Osteocyte (in vitro differentiated cells): ENCODE measurements at places on chromosomes 6 and 20.
A peak's percentile ranks its signal among the peaks of the same experiment; 100 is the strongest.

- no peaks in the 10 kb centered on the region for H3K36me3 ChIP-seq
- no peak for DNase-seq
- H3K4me3 ChIP-seq = peak overlapping the region; percentile 38
- no peaks in the 10 kb centered on the region for H3K27me3 ChIP-seq
Observed at GRCh38 chr6:143555071-143555492, 43.6 kb upstream of the FUCA2 start.

DNA sequence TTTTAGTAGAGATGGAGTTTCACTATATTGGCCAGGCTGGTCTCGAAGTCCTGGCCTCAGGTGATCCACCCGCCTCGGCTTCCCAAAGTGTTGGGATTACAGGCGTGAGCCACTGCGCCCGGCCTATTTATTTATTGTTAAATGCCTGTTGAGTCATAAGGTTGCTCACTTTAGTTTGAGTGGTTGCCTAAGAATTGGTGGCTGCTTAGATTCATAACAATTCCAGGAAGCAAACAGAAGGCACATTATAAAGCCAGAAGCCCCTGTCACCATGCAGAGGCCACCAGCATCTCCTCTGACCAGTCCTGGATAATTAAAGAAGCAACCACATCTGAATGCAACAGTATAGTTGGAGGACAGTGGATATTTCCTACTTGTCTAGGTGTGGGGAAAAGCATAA lies 24.0 kb upstream of the ARMH2 start:
- H3K27me3 ChIP-seq = no peaks in the 10 kb centered on the region
- no peak overlapping the region for H3K4me3 ChIP-seq
- H3K4me1 ChIP-seq = peaks cover 11% of the 10 kb centered on the region
- no peak for DNase-seq

- peaks cover 11% of the 10 kb centered on the region for H3K36me3 ChIP-seq
- H3K4me1 ChIP-seq = peaks cover 36% of the 10 kb centered on the region
- H3K27me3 ChIP-seq = no peaks in the 10 kb centered on the region
- H3K27ac ChIP-seq = peak overlapping the region; percentile 91
- no peak for DNase-seq
- peak overlapping the region; percentile 30 for H3K4me3 ChIP-seq
Observed at GRCh38 chr6:166567107-166567506, 19.4 kb downstream of the RAMACL start.

DNA sequence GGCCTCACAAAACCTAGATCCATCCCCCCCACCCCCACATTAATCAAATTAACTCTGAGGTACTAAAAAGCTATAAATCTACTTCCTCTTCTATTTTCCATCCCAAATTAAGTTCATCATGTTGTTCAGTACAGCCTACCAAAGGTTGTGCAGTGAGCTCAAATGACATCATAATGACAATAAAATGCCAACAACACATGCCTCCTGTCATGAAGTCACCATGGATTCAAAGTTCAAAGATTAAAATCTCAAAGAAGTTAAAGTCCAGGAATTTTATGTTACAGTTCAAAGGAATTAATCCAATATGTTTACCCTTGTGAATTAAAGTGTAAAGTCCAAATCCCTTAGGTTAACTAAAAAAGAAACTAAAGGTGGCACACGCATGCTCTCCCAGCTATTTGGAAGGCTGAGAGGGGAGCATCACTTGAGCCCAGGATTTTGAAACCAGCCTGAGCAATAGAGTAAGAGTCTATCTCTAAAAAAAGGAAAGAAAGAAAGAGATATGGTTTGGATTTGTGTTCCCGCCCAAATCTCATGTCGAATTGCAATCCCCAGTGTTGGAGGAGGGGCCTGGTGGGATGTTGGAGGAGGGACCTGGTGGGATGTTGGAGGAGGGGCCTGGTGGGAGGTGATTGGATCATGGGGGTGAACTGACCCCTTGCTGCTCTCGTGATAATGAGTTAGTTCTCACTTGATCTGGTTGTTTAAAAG lies 25.7 kb upstream of the SIRT5 start:
- no peak overlapping the region for H3K4me3 ChIP-seq
- H3K4me1 ChIP-seq = no peaks in the 10 kb centered on the region
- no peaks in the 10 kb centered on the region for H3K36me3 ChIP-seq
- peaks cover 5% of the 10 kb centered on the region for H3K27me3 ChIP-seq
- H3K27ac ChIP-seq = no peak overlapping the region
- DNase-seq = no peak

DNA sequence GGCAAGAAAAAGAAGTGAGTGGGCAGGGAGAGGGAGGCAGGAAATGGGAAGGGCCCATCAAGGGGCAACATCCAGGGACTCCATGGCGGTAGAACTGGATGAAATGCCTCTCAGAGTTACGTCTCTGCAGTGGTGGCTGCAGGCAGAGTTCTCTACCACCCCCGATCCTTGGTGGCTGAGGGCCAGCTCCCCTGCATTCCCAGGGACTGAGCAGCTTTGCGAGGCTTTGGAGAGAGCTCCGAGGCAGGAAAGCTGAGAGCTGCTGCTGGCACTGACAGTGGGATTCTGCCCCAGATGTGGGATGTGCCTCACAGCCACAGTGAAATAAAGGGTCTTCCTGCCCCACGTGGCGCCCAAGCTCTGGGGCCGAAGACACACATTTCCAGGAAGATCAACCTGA lies 236.6 kb downstream of the SLC24A3 start:
- no peaks in the 10 kb centered on the region for H3K4me1 ChIP-seq
- H3K27ac ChIP-seq = no peak overlapping the region
- no peaks in the 10 kb centered on the region for H3K36me3 ChIP-seq
- H3K4me3 ChIP-seq = no peak overlapping the region
- DNase-seq = no peak

GRCh38 chr6:44782892-44783291 lies 395.4 kb downstream of the CDC5L start:
- peaks cover 18% of the 10 kb centered on the region for H3K4me1 ChIP-seq
- H3K36me3 ChIP-seq = peaks cover 6% of the 10 kb centered on the region
- no peak for DNase-seq
- H3K27me3 ChIP-seq = no peaks in the 10 kb centered on the region
- H3K27ac ChIP-seq = no peak overlapping the region

- H3K27me3 ChIP-seq = no peaks in the 10 kb centered on the region
- H3K4me3 ChIP-seq = no peak overlapping the region
- no peak for DNase-seq
- peaks cover 17% of the 10 kb centered on the region for H3K36me3 ChIP-seq
- H3K27ac ChIP-seq = no peak overlapping the region
Observed at GRCh38 chr6:3304500-3305215, 45.9 kb downstream of the PSMG4 start.

DNA sequence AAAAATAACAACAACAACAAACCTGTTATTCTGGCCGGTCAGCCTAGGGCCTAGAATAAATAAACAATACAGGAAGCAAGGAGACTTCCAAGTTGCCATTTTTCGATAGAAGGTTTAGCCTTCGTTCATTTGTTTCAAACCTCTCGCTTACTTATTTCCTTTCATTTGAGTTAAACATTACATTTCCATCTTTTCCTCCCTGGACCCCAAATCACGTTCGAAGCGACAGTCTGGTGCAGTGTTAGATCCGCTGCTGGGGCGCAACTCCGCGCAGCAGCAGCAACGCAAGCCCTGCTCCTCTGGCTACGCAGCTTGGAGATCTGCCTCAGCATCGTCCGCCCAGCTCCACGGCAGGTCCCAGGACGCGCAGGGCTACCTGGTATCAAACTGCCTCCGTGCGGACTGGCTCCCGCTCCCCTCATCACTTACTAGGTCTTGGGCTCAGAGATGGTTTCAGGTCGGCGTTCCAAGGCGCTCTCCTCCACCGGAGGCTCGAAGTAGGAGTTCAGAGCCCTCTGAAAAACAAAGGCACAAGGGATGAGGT lies 530 bp downstream of the TDP2 start:
- peak overlapping the region; percentile 99 for H3K27ac ChIP-seq
- H3K4me3 ChIP-seq = peak overlapping the region; percentile 91
- no peak for DNase-seq
- peaks cover 26% of the 10 kb centered on the region for H3K4me1 ChIP-seq
- H3K27me3 ChIP-seq = no peaks in the 10 kb centered on the region

GRCh38 chr20:4987130-4987529 lies 14.2 kb downstream of the SLC23A2 start:
- DNase-seq = no peak
- peaks cover 21% of the 10 kb centered on the region for H3K4me1 ChIP-seq
- no peak overlapping the region for H3K4me3 ChIP-seq

DNA sequence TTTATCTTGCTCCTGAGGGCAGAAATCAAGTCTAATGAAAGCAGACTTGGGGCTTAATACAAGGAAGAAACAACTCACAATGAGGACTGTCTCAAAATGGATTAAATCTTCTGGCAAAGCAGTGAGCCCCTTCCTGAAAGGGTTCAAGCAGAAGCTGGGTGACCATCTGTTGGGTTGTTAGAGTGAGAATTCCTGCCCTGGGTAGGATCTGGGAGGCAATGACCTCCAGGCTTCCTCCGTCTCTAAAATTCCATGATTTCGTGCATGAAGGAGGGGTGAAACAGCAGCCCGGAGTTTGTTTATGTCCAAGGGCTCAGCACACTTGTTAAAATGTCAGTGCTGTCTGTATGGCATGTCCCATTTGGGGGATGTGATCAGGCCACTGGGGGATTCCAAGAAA lies 64.0 kb upstream of the KCNK16 start:
- peaks cover 2% of the 10 kb centered on the region for H3K36me3 ChIP-seq
- peaks cover 48% of the 10 kb centered on the region for H3K4me1 ChIP-seq
- no peak for DNase-seq
- no peaks in the 10 kb centered on the region for H3K27me3 ChIP-seq

DNA sequence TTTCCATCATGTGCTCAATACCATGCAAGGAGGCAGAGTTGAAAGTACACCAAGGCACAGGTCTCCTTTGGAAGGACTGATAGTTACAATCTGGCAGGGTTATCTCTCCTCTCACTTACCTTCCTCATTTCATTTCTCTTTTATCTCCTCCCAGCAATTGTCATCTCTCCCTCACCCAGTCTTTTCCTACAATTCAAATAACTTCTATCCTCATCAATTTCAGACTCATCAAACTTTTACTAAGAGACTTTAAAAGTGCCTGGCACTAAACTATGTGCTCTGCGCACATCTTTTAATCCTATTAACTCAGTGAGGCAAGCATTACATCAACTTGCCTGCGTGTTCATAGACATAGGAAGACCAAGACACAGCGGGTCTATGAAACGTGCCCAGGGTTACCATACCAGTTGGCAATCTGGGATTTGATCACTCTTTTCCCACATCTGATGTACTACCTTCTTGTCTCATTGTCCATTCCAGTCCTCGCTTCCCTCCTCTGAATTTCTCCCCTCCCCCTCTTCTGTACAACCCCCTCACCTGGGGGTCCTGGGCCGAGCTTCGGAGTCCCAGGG lies 1.2 kb downstream of the VARS1 start:
- no peak for DNase-seq
- H3K4me1 ChIP-seq = peaks cover 17% of the 10 kb centered on the region
- no peaks in the 10 kb centered on the region for H3K27me3 ChIP-seq
- peaks cover 11% of the 10 kb centered on the region for H3K36me3 ChIP-seq
- peak overlapping the region; percentile 99 for H3K27ac ChIP-seq
- H3K4me3 ChIP-seq = peak overlapping the region; percentile 99

DNA sequence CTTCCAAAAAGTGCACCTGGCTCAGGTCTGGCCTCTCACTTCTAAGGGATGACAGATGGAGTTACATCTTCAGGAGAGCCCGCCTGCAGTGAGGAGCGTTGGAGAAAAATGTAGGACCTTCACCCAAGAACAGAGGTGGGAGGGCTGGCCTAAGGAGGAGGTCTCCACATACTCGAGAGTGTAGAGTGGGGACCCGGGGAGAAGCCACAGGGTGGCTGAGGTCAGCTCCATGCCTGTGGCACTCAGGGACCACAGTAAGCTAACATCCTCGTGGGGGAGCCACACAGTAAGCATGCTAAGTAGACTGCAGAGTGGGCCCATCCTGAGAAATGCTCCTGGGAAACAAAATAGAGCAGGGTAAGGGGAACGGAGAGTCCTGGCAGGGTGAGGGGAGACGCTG lies 24.0 kb downstream of the AAR2 start:
- H3K27ac ChIP-seq = no peak overlapping the region
- DNase-seq = no peak
- H3K36me3 ChIP-seq = peaks cover 20% of the 10 kb centered on the region

GRCh38 chr6:41696788-41697187 lies 38.6 kb downstream of the TFEB start:
- H3K27ac ChIP-seq = peak overlapping the region; percentile 65
- H3K27me3 ChIP-seq = no peaks in the 10 kb centered on the region

DNA sequence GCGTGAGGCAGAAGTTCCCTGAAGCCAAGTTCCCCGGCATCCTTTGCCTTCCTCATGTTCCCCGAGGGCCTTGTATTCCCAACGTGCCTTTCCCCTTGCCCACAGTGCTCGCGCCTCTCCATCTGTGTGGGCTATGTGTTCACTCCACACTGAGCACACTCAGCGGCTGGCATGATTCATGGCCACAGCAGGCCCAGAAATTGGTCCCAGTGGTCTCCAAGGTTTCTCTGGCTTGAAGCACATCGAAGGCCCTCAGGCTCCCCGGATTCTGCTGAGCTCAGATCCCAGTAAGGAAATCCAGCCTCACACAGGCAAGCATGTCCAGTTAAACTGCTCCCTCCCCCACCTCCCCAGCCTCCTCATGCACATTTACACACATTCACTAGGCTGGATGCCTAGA lies 123.6 kb downstream of the ISM1 start:
- H3K4me3 ChIP-seq = no peak overlapping the region
- H3K27ac ChIP-seq = peak overlapping the region; percentile 54
- H3K4me1 ChIP-seq = peaks cover 38% of the 10 kb centered on the region
- no peaks in the 10 kb centered on the region for H3K36me3 ChIP-seq
- DNase-seq = no peak

DNA sequence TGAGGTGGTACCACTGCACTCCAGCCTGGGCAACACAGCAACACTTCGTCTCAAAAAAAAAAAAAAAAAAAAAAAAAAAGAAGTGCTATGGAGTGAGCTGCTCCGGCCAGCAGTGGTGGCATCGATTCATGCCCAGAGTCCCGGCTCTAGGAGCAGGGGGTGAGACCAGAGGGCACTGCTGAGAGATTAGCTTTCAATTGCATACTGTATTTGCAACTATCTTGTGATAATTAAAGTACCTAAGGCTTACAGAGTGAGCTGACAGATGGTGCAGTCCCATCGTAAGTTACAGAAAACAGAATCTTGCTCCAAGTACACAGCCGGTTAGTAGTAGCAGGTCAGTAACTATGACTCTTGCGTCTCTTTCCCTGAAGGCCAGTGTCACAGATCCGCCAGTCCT lies 31.5 kb downstream of the TMEM14B start:
- H3K36me3 ChIP-seq = peaks cover 20% of the 10 kb centered on the region
- no peaks in the 10 kb centered on the region for H3K4me1 ChIP-seq
- H3K27ac ChIP-seq = no peak overlapping the region

- no peak for DNase-seq
- H3K27me3 ChIP-seq = no peaks in the 10 kb centered on the region
- no peak overlapping the region for H3K27ac ChIP-seq
- peaks cover 4% of the 10 kb centered on the region for H3K36me3 ChIP-seq
Observed at GRCh38 chr6:108027594-108027993, 46.9 kb downstream of the OSTM1 start.
